ENCODE measurements at places on chromosomes 5 and 9.

GRCh38 chr9:137136261-137136880 lies 2.6 kb upstream of the GRIN1 start:
- no peak for DNase-seq

DNA sequence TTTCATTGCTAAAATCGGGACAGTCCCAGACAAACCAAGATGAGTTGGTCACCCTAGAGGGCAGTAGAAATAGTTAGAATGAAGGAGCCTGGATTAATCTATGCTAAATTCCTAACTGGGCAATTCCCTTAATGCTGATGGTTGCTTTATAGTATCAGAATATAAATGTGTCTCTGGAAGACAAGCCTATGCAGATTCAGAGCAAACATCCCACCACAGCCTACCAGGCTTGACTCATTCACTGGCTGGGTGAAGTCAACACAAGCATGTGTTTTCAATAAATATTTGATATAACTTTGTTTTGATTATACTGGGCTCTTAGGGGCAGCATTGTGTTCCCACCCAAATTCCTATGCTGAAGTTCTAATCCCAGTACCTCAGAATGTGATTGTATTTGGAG lies 79.3 kb downstream of the RMI1 start:
- peak; percentile 37 for DNase-seq

DNA sequence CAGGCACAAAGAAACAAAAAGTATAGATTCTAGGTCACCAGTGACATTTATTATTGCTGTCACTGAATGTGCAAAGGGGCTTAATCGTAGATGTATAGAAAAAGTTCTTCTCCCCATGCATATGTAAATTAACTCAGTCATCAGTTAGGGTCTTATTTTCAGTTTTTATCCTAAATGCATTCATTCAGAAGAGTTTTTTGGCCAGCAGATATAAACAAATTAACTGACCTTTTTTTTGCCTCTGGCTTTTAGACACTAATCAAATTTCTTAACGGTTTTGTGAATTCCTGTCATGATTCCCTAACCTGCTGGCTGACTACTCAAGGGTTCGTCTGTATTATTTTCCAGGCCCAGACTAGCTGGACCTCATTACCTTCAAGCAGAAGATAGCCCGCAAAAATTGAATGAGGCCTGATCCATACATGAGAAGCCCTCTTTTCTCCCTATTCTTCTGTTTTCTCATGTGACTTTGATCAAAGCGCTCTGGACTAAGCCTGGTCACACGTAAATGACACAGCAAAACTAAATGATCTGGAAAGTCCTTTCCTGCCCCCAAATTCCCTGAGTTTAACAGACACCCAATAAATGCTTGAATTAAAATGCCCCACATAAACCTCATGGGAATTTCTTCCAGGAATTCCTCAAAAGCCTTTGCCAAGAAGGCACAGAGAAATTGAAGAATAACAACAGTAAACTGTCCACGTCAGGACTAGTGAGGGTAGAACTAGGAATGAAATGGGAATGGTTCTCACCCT lies 83.7 kb downstream of the MYO10 start:
- no peak for DNase-seq

DNA sequence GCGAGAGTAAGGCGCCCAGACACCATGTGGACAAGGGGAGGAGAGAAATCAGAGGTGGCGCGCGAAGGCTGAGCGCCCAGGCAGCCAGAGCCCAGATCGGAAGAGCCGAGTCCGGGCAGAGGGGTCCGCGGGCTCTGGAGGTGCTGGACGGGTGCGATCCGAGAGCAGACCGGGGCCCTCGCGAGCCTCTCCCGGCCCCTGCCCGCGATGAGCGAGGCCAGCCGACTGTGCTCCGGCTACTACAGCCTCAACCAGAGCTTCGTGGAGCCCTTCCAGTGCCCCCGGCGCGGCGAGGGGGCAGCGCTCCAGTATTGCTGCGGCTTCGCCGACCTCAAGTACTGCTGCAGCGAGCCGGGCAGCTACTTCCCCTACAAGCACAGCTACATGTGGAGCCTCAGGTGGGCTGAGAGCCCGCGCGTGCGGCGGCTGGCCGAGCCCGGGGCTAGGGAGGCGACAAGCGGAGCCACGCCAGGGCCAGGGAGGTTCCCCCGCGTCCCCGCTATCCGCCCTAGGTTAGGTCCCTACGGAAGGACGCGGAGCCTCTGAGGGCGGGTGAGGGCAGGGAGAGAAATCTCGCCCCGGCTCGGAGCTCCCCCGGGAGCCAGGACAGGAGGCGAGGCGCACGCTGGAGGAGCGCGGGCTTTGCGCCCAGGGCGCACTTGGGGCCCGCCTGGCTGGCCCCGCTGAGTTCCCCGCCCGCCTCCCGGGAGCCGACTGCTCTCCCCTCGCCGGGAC lies at the start of gene SHISAL2B:
TSS of gene SHISAL2B (plus strand) at position 87 of the 735 bp plus-strand sequence. CDS start at position 208, 121 bp downstream.
- DNase-seq = no peak

DNA sequence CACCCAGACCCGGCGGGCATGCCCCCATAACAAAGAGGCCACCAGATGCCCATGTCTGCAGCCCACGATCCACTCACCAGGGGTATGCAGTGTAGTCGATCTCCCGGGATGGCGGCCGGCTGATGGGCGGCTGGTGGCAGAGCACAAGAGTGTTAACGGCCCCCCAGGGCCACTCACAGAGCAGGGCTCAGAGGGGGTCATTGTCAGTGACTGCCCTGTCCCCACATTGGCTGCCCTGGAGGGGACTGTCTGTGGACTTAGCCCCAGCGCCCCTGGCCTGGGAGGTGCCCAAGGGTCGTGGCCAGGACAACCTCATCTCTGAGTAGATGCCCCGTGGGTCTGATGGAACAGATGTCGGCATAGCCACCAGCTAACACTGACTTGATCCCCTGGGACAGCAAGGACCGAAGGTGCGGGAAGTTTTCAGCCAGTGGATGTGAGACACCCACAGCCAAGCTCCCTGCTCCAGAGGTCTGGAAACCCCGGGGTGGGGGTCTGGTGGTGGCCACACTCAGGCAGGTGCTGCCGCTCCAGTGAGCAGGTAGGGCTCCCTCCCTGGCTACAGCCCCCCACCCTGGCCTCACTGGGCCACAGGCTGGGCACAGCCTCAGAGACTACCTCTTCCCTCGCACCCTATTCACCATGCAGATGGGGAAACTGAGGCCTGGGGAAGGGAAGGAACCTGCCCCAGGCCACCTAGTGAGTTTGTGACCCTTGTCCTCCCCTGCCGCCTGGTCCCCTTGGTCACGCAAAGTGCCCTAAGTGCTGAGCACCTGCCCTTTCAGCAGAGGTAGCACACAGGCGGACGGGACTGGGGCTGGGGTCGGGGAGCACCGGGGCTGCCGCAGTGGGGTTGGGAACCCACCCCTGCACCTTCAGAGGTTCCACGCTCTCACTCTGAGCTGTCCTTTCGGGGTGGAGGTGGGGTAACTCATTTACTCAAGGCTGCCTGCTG lies 38.1 kb upstream of the SARDH start:
- DNase-seq = no peak

GRCh38 chr9:126864771-126865170 lies 4.3 kb downstream of the ZBTB34 start:
- no peak for DNase-seq

GRCh38 chr9:3879315-3879714 lies 353.5 kb upstream of the RFX3 start:
- no peak for DNase-seq

GRCh38 chr9:107742531-107743309 lies 253.2 kb upstream of the KLF4 start:
- DNase-seq = no peak

DNA sequence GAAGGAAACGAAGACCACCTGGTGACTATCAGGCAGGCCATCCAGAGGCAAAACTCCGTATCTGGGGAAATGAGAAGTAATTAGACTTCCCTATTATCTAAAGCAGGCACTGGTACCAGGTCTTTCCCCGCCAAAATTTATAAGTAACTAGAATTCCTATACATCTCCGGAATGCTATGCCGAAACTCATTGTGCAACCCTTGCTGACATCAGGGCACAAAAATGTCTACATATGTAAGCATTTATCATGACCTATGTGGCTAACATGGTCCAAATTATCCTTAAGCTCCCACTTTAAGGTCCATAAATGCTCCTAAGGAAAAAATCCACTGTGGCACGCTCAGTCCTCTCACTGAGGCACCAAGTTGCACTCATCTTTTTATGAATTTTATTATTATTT lies 17.8 kb downstream of the ACTL7B start:
- no peak for DNase-seq

- peak; percentile 27 for DNase-seq
Observed at GRCh38 chr5:52859628-52860027, 71.9 kb downstream of the ITGA1 start.

DNA sequence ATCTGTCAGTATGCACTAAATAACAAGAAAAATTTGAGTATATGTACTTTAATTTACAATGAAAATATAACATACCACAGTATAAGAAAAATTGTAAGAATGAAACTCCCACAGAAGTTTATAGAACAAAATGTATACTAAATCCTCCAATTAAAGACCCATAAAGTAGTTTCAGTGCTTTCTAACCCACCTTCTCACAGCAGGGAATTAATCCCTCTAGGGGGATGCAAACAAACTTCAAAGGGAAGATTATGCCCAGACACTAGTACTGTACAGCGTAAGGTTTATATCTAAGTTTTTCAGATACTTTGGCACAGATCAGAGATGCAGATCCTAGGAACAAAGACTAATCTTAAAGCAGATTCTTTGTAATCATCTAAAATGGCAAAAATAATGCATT lies 57.2 kb downstream of the DENND1A start:
- DNase-seq = no peak

DNA sequence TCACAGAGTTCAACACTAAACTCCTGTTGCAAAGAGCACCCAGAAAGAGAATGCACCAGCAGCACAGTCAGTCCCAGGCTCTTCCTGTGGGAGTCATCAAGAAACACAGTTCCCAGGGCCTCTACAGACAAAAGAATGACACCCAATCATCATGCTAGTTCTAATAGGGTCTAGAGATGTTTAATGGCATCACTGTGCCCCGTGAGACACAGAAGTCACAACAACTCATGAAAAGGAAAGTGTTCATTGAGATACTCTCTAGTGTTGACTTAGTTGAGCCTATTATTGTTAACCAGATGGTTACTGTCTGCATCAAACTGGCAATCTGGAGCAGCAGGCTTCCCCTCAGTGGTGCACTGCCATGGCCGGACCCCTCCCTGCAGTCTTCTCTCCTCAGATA lies 1.6 kb downstream of the KLHL3 start:
- DNase-seq = no peak

- DNase-seq = no peak
Observed at GRCh38 chr5:169993485-169993790, 13.1 kb upstream of the INSYN2B start.

DNA sequence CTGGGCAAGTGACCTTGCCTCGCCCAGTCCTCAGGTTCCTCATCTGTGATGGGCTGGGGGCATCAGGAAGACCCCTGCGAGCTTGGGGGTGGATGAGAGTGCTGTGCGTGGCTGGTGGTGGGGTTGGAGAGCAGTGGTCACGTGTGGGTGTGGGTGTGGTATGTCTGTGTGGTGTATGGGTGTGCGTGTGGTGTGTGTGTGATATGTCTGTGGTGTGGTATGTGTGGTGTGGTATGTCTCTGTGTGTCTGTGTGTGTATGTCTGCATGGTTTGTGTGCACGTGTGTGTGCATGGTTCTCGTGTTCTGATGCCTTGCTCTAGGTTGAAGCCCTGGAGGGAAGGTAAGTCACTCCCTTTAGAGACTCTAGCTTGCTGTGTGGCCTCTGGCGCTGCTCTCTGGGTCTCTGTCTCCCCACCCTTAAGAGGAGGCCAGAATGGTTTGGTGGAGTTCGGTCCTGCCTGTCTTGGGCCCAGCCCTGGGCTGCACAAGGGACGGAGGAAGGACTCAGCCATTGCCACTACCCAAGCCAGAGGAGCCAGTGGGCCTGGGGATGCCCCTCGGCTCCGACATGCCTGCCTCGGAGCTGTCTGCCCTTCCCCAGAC lies 87.0 kb downstream of the RXRA start:
- no peak for DNase-seq

- DNase-seq = peak; percentile 85
Observed at GRCh38 chr5:142977363-142978051, 207.3 kb downstream of the ARHGAP26 start.

GRCh38 chr5:142753116-142753631 lies 17.0 kb upstream of the ARHGAP26 start:
- DNase-seq = no peak

- DNase-seq = no peak
Observed at GRCh38 chr9:87682618-87683017, 43.3 kb upstream of the CTSL start.

DNA sequence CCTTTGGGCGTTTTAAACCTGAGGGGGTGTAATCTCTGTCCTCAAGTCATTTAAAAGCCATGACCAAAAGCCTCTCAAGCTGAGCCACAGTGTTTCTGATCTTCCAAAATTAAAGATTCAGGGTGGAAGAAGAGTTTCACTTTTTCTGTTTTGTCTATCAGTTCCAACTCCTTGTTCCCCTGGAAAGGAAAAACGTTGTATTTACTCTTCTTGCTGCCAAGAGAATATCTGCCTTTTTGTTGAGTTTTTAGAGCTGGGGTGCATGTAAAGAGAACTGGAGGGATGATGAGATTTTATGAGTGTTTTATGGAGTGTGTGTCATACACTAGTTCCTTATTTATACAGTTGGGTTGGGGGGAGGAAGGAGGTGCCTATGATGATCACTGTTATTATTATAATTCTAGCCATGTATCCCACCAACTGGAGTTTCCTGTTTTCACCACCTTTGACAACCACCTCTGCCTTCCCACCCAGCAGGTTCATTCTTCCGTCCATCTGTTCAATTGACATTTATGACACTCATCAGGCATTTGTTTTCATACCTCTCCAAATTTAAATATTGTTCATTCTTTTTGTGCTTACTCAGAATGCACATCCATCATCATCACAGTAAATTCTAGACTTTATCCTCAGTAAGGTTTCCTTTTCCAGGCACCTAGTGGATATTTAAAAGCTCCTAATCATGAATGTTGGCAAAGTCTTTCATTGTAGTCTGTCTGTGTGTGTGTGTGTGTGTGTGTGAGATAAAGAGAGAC lies 97.9 kb upstream of the MPDZ start:
- DNase-seq = no peak

- no peak for DNase-seq
Observed at GRCh38 chr5:1658665-1659064, 134.9 kb upstream of the LPCAT1 start.

DNA sequence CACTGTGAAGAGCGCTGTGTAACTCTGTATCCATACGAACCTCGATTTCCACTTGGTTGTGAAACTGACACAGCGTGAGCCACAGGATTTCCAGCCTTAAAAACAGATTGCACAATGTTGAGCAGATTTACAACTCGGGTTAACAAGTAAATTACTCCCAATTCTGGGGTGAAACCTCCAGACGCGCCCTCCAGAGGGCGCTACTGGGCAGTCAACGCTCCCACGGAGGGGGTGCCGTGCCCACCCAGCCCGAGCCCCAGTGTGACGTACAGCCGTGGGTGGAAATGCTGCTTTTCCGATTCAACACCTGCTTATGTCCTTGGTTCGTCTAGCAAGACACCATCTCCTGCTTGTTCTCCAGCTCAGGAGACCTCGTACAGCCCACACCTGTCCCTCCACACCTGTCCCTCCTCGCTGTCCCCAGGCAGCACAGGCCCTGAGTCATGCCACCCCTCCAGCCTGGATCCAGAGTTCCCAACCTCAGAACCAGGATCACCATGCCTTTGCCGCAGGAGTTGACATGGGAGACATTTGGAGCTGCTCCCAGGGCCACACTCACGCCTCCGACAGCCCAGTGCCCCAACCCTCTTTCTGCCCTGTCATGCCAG lies 34.4 kb upstream of the SLC6A3 start:
- no peak for DNase-seq
